ENCODE measurements at places on chromosomes 11 and 22.
A peak's percentile ranks its signal among the peaks of the same experiment; 100 is the strongest.

- DNase-seq = no peak
Observed at GRCh38 chr11:94732617-94733281, 35.4 kb upstream of the AMOTL1 start.

DNA sequence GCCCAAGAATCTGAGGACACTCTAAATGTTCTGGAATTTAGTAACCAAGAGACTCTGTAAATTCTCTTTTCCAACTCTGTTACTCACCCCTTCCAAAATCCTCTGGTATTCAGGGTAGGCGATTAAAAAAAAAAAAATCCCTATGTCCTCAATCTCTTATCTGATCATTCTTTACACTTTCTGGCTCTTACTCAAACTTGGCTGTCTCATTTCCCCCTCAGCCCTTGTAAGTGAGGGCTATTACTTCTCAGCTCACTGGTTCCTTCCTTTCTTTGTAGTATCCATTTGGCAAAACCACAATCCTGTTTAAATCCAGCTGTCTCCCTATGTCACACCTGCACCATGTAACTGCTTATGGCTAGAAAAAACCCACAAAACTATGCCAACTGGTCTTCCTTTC lies 12.7 kb upstream of the MSANTD2 start:
- no peak for DNase-seq

GRCh38 chr11:81852896-81853295 lies 880.8 kb downstream of the FAM181B start:
- no peak for DNase-seq

- DNase-seq = no peak
Observed at GRCh38 chr11:5992604-5993251, 5.9 kb upstream of the OR52L1 start.

DNA sequence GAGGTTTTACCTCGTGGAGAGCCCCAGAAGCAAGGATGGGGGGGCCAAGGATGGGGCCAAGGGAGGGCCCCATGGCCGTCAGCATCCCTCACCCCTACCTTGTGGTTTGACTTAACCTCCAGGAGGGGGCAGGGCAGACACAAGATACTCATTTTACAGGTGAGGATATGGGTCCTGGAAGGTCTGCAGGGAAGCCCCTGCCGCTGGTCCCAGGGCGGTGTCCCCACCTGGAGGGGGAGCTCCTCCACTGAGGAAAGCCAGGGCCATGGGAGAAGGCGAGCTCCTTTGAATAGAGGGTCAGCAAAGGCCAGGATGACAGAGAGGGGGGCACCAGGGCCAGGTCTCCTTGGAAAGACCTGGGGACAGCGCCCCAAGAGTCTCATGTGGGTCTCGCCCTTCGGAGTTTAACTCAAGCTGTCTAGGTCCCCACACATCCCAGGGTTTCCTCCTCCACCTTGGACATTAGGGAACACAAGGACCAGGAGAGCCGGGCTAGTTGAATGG lies 5.9 kb upstream of the ADORA2A start:
- no peak for DNase-seq

GRCh38 chr22:30743257-30744020 lies 48.8 kb downstream of the OSBP2 start:
- no peak for DNase-seq

DNA sequence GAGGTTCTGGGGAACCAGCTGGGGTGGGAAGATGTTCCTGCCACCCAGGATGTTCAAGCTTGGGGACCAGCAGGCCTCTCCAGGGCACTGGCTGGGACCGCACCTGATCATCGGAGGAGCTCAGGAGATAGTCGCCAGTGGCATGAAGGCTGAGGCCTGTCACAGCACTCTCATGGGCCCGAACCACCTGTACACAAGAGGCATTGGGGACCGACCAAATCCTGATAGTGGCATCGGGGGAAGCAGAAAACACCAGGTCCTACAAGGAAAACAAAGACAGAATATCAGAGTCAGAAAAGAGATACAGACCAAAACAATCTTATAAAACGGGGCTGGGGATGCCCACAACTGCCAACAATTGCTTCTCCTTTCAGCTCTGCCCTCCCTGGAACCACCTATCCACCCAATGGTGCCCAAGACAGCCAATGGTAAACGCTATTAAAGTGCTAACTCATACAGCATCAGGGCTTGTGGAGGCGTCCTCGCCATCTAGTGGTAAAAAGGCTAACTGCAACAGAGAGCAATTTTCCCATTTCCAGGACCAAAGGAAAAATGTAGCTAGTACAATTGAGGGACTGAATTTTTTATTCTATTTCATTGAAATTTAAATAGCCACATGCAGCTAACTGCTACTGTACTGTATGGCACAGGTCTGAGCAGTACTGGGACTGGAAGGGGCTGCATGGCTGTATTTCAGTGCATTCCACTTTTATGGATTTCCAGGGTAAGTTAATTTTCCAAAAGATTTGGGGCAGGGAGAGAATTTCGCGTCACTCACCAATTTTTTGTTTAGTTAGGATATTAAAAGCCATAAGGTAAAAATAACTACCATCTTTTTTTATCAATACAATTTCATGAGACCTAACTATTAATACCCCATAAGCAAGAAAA lies 7.1 kb downstream of the PRPF19 start:
- DNase-seq = no peak

DNA sequence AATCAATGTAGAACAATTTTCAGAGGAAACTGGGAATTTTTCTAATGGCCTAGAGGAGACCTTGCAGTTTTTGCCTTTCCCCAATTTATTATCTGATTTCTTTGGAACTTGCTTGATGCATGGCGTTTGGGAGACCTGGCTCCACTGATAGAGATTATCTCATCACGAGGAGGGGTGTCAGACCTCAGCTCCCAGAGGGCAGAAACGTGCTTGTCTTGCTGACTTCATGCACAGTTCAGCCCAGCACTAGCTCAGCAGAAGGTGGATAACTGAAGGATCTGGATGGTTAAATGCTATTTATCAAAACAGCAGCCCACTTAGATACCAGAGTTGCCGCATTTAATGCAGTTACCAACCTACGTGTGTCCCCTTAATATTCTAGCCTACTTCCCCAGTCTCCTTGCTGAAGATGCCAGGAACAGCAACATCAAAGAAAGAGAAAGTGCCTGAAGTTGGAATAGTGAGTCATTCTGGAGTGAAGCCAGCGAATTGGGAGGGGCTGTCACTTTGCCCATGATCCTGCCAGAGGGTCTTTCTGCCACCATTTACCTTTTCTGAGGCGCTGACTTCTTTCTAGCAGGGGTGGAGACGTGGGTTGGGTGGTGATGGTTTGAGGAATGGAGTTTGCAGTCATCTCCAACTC lies 133.5 kb upstream of the CADM1 start:
- DNase-seq = no peak

GRCh38 chr11:908273-908672 lies 2.3 kb downstream of the CHID1 start:
- DNase-seq = no peak

DNA sequence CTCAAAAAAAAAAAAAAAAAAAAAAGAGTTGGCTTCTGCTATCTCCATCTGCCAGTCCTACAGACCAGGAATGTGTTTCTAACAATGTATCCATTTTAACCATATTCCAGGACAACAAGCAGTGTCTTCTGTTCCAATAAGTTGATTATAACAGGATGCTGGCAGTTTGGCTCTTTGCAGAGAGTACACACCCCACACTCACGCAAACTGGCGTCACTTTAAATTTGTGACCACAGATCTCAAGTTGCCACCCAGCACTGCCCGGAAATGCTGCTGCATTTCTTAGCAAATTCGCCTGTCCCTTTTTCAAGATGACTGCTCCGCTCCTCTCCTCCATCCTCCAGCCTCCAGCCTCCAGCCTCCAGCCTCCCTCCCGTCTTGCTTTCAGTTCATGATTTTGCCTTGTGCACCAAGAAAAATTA lies 44.3 kb downstream of the SCGB1A1 start:
- DNase-seq = no peak

DNA sequence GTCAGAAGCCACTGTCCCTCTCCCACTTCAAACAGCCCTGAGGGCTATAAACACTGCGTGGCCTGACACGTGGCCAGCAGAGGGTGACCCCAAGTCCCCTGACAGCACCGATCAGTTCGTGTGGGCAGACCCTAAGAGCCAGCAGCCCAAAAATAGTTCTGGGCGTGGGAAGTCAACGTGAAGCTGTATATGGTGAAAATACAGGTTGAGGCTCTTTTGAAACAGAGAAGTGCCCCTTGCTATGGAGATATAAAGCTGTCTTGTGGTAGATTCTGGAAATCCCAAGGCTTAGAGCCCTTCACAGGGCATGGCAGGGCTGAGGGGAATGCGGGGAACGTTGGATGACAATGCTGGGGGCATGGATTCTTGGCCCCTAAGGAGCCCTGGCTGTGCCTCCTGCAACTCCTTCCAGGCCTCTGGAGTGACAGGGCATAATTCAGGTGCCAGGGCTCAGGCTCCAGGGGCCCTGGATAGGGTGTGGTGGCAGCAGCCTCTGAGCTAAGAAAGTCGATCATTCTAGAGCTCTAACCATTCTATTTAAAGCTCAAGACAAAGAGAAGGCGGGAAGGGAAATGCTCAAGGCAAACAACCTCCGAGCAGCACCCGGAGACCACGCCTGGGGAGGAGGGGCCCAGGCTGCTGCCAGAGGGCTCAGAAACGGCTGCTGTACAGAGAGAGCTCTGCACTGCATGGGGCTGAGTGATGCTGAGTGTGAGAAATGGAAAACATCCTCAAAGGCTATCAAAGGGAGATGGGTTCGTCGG lies 60.4 kb upstream of the CD5 start:
- DNase-seq = peak; percentile 77

GRCh38 chr11:18701614-18702216 lies 3.1 kb downstream of the TMEM86A start:
- DNase-seq = no peak

GRCh38 chr22:32336771-32337424 lies 20.8 kb upstream of the RFPL3 start:
- no peak for DNase-seq

DNA sequence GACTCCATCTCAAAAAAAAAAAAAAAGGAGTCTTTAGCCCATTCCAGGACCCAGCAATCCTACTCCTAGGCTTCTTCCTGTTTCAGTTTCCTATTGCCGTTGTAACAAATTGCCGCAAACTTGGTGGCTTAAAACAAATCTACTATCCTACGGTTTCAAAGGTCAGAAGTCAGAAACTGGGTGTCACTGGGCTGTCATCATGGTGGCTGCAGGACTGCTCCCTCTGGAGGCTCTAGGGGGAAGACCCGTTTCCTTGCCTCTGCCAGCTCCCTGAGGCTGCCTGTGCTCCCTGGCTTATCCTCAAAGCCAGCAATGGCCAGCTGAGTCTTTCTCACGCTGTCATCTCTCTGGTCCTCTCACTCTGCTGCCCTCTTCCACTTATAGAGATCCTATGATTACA lies 8.7 kb upstream of the DAGLA start:
- DNase-seq = no peak

DNA sequence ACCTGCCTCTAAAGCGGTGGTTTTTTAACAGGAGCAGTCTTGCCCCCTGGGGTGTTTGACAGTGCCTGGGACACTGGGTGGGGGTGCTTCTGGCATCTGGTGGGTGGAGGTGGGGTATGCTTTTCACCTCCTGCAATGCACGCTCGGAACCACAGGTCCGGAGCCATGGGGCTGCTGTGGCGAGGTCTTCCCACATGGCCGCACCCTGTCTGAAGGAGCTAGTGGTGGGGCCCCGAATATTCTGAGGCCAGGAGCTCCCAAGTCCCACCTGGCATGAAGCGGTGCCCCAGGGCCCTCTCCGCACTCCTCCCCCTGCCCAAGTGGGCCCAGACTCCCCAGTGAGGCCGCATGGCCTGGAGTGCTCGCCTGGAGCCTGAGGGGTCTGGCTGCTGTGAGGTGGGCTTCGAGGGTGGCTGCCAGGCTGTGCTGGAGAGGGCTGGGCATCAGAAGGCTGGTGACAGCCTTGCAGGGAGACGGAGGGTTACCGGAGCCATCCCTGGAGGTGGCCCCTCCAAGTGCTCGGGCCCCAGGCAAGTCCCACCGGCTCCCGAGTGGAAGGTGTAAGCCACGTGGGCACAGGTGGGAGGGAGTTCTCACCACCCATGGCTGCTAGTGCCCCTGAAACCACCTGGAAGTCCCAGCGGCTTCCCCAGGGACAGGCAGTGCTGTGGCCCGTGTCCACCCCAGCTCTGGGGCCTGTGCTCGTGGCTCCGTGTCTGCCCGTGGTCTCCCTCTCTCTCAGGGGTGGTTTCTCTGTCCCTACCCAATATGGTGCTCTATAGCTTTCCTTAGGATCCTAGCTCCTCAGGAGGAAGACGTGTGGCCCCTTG lies 15.1 kb downstream of the TBX1 start:
- no peak for DNase-seq

GRCh38 chr11:131370901-131371790 lies 731 bp downstream of the NTM start:
- no peak for DNase-seq

DNA sequence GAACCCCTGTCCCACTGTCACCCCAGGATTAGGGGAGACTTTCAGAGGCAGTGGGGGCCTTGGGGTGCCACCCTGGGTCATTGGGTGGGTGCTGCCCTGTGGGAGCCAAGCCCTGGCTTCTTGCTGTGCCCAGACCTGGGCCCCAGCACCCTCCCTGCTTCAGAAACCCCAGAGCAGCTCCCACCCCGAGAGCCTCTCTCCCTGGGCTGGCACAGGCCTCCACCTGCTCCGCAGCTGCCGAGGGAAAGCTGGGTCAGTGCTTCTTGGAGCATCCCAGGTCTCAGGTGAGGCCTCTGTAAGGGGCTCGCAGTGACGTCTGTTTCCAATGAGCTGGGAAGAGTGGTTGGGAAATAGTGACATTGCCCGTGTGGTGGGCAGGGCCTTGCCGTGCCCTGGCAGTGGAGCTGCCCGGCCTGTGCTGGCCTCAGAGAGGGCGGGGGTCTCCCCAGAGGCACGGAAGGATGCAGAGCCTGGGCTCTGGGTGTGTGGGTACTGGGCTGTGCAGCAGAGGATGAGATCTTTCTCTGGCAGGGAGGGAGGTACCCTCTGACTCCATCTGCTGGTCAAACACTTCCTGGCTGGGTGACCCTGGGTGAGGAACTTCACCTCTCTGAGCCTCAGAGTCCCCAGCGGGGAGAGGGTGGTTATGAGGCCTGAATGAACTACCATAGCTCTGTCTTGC lies 23.0 kb downstream of the C22orf23 start:
- no peak for DNase-seq

DNA sequence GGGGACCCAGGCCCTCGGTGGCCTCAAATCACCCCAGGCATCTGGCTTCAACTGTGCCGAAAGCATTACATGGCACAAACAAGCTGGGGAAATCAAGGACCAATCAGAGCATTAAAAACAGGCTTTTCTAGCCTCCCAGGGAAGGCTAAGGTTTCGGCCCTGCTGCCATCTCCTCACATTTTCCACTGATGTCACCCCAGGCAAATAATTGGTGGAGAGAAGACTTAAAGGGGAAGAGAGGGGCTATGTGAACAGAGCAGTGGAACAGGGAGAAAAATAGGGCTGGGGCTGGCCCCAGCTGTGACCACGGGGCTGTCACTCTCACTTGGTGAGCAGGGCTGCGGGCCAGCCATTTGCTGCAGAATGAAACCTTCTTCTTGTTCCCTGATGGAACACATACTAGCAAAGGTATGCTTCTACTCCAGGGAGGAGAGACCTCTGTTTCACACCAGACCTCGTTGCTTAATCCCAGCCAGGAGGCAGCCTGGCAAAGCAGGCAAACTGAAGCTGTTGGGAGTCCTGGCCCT lies 581.3 kb downstream of the SOX6 start:
- no peak for DNase-seq

DNA sequence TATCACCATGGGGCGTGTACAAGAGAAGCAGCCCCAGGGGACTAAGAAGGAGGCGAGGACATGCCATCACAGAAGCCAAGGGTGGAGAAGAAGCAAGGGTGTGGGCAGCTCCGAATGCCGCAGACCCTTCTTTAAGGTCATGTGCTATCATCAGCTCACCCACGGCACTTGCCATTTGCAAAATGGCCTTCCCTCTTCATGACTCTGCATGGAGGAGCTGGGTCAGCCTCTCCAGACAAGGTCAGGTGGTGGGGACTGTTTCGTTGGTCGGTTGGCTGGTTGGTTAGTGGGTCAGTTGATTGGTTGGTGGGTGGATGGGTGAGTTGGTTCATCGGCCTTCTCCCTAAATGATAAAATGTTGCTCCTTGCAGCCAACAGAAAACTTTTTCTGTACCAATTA lies 622.5 kb downstream of the TBC1D22A start:
- no peak for DNase-seq

Data from stimulated activated CD4-positive, alpha-beta T cell treated with anti-CD3 and anti-CD28 coated beads, Interleukin-1b, Interleukin-23, amount 100 ng/mL, for 1 hour (primary cell).